ELR (cell line): ENCODE measurements at places on chromosomes 1 and 21.

DNA sequence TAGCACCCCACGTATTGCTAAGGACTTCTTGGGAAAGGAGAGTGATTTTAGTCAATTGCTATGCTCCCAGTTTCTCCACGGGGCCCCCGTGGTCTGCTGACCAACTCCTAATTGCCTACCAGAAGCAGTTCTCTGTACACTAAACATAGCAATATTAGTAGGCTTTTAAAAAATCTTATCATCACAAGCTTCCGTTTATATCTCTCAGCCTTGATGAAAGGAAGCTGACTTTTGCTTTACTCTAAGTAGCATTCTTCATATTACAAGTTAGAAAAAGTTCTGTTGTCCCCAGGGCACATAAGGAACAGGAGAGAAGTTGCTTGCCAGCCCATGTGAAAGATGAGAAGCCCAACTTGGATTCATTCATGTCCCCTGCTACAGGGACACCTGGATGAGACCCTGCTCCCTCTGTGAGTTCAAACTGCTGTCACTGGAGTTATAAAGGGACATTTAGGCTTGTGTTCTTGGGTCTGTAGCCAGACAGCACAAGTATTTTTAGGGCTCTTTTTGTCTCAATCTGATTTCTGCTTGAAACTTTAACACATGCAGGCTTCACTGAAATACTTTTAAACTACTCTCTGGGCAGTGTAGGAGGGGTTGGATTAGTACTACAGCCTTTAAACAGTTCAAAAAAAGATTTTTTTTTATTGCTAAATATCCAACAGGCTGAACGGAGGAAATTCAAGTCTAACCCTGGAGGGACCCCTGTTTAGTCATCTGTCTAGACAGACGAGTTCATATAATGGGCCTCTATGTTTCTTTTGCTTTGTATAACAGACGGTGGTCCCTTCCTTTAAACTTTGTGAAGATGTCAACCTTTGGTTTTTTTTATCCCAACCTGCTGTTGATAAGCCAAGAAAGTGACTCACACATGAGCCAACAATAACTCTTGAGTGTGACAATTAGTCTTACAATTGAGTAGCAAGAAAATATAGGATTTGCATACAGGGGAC is 29.5 kb downstream of the TGFB2 start:
- DNase-seq: peak; percentile 61

- no peak for DNase-seq
These were observed 113.9 kb upstream of the BACE2 start for GRCh38 chr21:41054018-41054578.

DNA sequence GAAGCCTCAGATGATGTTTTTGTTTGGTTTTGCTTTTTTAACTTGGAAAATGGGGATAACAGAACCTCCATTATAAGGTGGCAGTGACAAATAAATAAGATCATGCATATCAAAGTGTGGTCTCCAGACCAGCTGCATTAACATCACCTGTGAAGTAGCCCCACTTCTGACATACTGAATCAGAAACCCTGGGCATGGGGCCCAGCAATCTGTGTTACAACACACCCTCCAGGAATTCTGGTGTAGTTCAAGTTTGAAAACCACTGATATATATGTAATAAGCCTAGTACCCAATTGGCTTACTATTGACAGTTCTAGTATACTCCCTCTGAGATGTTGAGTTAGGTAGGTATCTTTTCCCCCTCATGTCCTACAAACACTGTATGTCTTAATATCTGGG is 24.1 kb upstream of the RNF19B start:
- DNase-seq: peak; percentile 77

DNA sequence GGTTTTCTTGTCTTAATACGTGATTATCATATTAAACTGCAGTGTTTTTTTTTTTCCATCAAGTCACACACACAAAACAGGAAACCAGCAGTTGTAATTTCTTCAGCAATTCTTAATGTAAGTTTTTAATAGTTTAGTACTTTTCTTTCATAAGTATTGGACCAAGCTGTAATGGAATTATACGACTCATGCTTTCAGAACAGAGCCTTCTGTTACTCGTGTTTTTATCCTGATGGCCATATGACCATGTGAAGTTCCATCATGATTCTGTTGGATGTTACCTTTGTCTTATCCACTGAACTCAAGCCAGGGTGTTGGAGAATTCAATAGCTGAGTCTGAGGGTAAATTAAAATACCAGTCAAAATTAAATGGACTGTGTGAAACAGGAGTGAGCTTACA is 72.0 kb upstream of the S1PR1 start:
- DNase-seq: no peak
